ENCODE measurements at places on chromosomes 2 and 18. TPM values are rescaled to one million over a fixed set of nuclear protein-coding genes. Genes with fewer than 3 reads are reported as not detected.

GRCh38 chr18:44783371-44783770, 102.7 kb downstream of the SETBP1 start:
- DNase-seq, result no peak

DNA sequence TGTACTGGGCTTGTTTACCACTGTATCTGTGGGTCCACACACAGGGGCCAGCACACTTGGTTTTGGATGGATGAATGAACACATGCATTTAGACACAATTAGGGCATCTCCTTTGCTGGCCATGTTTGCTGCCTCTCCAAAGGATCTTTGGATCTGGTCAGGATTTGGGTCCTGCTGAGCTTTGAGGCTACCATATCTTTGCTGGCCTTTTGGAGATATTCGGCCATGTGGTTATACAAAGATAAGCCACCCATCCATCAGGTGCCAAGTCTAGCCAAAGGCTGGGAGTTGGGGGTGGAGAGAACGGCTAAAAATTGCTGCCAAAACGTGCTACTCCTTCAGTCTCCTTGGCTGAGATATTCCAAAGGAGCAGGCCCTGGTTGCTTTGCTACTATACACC, 18.2 kb upstream of the FZD7 start:
- DNase-seq, result no peak

GRCh38 chr2:113755835-113756354, 547 bp downstream of the SLC35F5 start:
- peak; percentile 71 for DNase-seq

DNA sequence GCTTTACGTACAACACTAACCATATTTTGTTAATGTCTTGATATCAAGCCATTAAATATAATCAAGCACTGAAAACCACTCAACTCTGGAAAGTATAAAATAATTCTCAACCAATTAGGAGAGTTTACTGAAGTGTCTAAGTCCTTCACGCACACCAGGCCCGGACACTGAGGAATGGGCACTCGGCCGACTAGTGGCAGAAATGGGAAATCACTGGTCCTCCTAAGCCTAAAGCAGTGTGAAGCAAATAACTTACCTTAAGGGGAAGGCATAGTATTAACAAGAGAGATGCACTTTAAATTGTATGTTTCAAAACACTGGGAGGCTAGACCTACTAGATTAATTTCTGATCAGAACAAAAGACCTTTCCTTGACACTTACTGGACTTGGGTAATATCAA, 45.7 kb downstream of the FAM210A start:
- DNase-seq, result no peak

DNA sequence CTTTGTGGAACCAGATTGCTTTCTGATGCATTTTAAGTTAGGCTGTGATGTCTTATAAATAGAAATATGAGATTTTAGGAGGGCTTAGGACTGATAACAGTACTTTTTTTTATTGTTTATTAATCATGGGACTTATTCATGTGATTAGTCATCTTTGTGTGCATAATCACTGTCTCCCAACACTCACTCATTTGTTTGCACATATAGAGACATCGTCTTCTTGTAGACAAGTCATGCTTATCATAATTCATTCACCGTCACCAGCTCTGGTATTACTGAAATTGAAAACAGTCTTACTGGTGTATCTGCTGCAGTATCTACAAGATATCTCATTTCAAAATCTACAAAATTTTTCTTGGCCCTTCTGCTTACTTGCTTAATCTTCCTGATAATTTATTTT, 45.8 kb downstream of the WDR7 start:
- no peak for DNase-seq

DNA sequence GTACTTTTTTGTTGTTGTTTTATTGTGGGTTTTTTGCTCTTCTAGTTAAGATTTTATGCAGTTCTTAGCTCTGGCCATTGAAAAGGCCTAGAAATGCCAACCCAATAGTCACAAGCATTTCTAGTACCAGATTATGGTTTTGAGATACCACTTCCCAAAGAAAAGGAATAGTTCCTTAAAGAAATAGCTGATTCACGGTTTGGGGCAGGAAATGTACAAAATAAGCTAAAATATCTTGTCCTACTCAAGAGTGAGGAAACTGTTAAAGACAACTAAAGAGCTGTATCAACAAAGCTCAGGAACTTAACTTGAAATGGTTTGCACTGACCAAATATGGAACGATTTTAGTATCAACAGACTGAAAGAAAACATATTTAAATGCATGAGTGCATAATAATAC, 35.4 kb downstream of the PGAP1 start:
- no peak for DNase-seq

DNA sequence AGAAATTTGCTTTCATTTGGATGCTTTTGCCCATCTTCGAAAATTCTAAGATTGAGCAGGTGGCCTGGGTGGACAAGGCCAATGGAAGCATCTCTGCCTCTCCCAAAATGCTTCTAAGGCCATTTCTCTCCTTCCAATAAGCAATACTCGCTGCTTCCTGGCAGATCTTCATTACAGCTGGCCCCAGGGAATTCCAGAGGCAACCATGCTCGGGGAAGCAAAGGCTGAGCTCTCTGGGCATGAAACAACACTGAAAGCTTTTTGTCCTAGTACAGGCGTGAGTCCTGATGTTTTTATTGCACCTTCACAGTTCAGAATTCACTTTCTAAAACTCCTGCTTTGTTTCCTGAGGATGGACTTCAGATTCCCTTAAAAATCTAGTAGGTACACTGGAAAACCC, 11.8 kb upstream of the NEDD4L start:
- no peak for DNase-seq

POLR1A gene
- 56.6 TPM for total RNA-seq

PXDN gene
- 1.8 TPM for total RNA-seq
